NAMALWA (cell line): ENCODE measurements at places on chromosomes 12 and 14.

- peak; percentile 48 for DNase-seq
Measured at GRCh38 chr14:24246765-24247212, 4.4 kb upstream of the TINF2 start.

DNA sequence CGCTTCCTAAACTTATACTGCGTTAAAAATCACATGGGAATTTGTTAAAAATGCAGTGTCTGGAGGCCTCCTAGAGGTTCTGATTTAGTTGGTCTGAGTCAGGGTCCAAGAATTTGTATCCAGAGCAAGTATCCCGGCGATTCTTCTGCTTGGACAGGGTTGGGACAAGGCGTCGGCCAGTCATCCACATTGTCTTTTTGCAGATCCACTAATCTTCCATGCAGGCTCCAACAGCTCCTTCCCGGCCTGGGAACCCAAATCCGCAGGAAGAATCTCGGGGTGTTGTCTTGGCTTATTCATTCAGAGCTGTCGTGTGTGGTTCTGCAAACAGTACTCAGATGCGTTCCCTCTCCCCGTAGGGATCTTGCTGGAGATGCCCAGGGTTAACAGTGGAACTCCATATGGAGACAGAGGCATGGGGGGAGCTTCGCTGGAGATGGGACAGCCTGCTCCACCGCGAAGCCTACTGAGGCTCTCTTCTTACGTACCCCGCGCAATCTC lies 25.3 kb downstream of the GPRC5D start:
- DNase-seq: no peak

GRCh38 chr12:132160016-132160415 lies 15.8 kb downstream of the NOC4L start:
- DNase-seq: no peak

GRCh38 chr12:15411842-15412241 lies 89.5 kb downstream of the PTPRO start:
- DNase-seq: no peak

- DNase-seq: no peak
Measured at GRCh38 chr14:88849716-88850115, 25.3 kb downstream of the TTC8 start.

- DNase-seq: no peak
Measured at GRCh38 chr14:24861083-24861630, 188.8 kb downstream of the STXBP6 start.

DNA sequence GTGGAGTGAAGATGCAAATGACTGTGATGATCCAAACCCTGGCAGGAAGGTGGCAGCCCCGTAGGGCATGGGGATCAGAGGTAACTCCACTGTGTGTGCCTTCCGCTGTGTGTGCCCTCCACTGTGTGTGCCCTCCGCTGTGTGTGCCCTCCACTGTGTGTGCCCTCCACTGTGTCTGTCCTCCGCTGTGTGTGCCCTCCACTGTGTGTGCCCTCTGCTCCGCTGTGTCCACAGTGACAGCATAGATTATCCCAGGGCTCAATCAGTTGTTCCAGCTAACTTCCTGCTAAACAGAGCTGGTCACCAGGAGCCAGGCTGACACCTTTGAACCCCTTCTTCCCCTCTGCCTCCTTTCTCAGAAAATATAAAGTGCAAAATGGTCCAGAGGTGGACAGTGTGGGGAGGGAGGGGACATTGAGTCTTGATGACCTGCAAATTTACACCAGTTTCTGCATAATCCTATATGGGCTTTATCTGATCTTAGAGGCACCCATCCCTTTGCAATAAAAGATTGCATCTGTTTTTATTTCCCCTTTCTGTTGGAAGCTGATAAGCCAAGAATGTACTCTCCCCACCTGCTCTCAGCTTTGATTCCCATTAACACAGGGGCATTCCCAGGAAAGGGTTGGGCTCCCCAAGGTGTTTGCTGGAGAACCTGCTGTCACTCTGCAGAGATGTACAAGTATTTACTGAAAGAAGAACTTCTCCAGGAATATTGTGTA lies 21.6 kb upstream of the HNF1A start:
- DNase-seq: no peak

DNA sequence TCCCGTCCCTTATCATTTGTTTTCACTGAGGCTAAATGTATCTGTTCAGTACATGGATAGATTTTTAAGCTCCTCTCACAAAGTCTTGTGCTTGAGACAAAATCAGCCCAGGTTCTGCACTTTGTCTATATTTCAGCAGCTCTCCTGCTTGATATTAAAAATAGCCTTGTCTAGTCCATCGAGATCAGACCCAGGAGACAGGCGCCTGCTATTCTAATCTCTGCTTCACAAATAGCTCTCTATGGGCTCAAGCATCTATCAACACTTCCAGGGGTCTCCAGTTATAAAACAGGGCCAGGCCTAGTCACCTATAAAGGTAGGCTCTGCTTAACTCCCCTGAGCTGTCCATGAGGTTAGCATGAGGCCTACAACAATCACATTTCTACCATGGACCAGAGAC lies 62.5 kb downstream of the ZFP36L1 start:
- DNase-seq: no peak

DNA sequence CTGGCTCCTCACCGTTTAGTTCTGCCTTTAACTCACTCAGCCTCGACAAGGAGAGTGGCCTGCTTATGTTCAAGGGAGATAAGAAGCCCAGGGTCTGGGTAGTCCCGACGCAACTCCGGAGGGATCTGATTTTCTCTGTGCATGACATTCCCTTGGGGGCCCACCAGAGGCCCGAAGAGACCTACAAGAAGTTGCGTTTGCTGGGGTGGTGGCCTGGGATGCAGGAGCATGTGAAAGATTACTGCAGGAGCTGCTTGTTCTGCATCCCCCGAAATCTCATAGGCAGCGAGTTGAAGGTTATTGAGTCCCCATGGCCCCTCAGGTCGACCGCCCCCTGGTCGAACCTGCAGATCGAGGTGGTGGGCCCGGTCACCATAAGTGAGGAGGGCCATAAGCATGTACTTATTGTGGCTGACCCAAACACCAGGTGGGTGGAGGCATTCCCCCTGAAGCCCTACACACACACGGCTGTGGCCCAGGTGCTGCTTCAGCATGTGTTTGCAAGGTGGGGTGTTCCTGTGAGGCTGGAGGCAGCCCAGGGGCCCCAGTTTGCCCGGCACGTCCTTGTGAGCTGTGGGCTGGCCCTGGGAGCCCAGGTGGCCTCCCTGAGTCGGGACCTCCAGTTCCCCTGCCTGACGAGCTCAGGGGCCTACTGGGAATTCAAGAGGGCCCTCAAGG lies 13.1 kb downstream of the CBLN3 start:
- DNase-seq: no peak

DNA sequence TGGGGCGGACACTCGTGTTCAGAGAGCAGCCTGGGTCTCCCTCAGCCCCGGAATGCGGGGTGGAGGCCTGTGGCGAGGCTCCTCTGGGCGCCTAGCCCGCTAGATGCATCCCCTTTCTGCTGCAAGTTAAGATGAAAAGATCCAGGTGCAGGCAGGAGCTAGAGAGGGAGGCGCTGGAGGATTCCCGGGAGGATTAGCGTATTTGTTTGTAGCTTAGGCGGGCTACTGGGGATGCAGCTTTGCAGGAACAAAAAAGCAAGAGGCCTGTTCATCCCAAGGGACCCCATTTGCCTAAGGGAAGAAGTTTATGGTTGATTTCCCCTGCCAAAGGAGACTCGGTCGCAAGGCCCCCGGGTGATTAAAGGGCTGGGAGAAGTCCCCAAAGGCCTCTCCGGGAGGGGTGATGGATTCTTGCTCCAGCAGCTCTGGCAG lies 824 bp downstream of the CCDC177 start:
- DNase-seq: no peak

DNA sequence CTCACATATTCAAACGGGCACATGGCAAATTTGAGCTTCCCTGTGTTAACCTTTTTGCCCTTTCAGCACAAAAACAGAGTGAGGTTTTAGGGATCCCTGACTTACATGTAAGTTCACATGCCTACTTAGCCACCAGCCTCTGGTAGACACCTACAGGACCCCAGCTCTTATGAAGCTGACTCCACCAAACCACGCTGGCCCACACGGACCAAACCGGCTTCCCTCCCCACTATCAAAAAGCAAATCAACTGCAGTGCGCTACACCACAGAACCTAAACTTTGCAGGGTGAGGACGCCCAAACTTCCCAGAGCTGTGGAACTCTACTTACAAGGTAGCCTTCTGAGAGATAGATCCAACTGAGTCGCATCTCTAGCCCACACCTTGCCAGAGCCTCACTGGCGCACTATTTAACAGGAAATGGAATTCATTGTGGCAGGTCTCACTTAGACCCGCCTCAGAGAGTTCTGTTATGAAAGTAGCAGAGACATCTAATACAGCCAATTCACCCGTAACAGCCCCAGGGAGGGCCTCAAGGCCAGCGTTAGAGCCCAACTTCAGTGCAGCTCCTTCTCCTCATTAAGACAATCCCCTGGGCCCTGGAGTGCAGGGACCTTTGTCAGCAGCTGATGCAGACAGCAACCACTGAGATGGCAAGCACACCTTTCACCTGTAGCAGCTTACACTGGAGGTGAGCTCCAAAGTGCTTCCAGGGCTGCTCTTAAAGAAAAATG lies 49.2 kb downstream of the SH2B3 start:
- DNase-seq: no peak

DNA sequence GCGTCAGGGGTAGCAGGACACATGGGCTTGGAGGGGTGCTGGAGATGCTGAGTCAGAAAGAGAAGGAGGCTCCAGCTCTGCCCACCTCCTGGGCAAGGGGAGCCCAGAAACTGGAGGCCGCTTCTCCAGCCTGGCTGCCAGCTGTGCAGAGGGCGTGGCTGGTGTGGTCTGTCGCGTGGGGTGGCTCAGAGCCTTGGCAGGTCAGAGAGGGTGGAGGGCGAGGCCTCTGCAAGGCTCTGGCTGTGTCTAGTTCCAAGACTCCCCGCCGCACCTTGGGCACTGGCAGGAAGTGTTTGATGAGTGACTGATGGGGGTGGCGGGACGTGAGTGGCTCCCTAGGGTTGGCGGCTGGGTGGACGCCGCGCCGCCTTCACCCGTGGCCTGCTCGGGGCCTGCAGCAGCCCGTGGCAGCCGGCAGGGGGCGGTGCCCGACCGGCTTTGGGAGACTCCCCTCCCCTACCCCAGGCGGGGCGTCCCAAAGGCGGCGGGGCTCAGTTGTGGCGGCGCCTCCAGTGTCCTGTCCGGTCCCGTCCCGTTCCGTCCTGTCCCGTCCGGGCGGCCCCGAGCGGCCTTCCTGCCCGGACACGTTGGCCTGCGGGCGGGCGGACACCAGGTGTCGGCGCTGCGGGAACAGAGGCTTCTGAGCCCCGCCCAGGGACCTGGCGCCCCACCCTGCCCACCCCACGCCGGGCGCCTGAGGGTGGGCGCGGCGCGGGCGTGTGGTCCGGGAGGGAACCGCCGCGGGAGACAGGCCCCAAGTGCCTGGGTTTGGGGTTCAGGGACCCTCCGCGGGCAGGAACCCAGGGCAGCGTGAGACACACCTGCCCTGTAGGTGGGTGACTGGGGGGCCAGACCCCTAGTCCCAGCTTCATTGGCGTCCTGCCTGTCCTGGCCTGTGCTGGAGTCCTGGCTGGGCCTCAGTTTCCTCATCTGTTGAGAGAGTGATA lies 39.7 kb downstream of the KRT80 start:
- no peak for DNase-seq

DNA sequence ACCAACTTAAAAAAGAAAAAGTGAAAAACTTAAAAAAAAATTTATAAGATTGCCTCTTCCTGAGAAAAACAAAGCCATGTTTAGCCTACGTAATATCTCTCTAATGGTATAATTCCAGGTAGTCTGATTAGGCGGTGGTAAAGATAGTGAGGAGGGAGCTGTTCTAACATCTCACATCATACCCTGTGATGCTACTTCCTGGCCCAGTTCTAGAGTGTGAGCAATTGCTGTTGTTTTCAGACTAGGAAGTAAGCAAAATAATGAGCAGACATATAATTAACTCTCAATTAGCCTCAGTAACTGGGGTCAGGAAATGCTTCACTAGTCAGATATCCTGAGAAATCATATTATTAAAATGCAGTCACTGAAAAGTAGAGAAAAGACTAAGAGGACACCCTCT lies 113.9 kb downstream of the PHLDA1 start:
- DNase-seq: peak; percentile 13

GRCh38 chr12:74741112-74741511 lies 203.5 kb downstream of the ATXN7L3B start:
- DNase-seq: no peak

- DNase-seq: no peak
Measured at GRCh38 chr12:549476-550082, 89.8 kb downstream of the B4GALNT3 start.

DNA sequence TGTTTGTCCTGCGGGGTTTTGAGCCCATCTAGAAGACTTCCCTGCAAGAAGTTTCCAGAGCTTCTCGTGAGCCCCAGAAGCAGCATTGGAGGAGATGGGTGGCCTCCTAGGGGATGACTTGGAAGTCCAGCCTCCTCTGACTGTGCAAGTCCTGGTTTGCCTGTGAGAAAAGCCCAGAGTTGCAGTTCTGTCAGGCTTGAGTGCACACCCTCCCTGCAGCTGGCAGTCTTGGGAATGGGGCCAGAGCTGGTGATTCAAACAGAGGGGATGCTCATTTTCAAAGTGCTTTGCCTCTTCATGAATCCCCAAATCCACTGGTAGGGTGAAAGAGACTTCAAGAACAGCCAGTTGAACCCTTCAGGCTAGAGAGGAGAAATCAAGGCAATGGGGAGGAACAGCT lies 3.9 kb upstream of the PPP1R1A start:
- DNase-seq: no peak

- DNase-seq: no peak
Measured at GRCh38 chr14:70697701-70698100, 56.0 kb downstream of the TTC9 start.

DNA sequence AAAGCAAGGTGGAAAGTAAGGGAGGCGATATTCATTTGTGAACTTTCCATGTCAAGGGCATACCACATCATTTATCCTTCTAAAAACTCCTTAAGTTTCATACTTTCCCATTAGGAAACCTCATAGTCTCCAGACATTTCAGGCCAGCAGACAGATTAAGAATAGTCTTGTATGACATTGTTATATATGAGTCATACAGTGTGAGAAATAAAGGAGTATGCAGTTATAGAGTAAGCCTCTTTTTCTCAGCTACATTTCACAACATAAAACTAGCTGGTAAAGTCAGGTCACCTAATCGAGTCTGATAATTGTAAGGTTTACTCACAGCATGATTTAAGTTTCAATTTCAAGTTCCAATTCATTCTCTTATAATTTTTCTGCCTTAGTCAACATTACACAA lies 164.3 kb downstream of the GRIP1 start:
- DNase-seq: no peak

- DNase-seq: no peak
Measured at GRCh38 chr12:32698285-32698684, 19.2 kb downstream of the DNM1L start.

GRCh38 chr12:82818271-82819035 lies 131.7 kb downstream of the TMTC2 start:
- DNase-seq: no peak

GRCh38 chr14:60166142-60166541 lies 944 bp upstream of the DHRS7 start:
- DNase-seq: peak; percentile 9

- DNase-seq: no peak
Measured at GRCh38 chr12:3614806-3615466, 123.9 kb downstream of the PRMT8 start.
